ENCODE measurements at places on chromosomes 3 and 15.

- no peak for DNase-seq
These were observed 32.5 kb downstream of the NPTN start for GRCh38 chr15:73600413-73601335.

DNA sequence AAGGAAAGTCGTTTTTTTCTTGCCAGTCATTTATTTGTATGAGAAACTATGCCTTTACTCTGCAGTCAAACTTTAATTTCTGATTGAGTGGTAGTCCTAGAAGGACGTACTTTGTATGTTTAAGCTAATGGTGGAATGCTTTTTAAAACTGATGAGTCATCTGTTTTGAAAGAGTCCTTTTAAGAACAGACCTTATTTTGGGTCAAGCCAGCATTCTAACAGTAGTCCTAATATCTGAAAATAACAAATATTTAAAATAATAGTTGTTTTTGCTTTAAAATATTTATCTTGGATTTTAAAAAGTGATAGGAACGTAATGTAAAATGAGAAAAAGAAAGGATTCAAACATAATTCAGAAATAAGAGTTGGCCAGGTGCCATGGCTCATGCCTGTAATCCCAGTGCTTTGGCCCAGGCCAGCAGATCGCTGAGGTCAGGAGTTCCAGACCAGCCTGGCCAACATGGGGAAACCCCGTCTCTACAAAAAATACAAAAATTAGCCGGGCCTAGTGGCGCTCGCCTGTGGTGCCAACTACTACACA is 1.3 kb upstream of the LRRC58 start:
- no peak for DNase-seq

GRCh38 chr3:8313560-8314267 is 187.9 kb upstream of the LMCD1 start:
- no peak for DNase-seq

DNA sequence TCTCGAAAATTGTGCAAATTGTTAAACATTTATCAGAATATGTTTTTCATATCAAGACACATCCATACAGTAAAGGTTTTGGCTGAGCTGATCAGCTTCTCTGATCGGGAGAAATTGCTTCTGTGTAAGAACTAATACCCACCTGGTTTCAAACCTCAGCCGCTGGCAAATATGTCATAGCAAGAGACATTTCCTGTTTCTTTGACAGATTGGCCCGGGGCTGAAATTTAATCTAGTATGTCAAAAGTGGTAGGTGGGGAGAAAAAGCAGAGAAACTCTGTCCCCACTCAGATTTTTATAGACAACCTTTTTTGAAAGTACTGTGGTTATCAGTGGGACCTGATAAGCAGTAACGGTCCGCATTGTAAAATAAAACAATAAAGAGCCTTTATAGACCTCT is 88.8 kb upstream of the SLC24A5 start:
- DNase-seq, result no peak

- no peak for DNase-seq
These were observed 33.9 kb upstream of the XCR1 start for GRCh38 chr3:46061108-46061720.

DNA sequence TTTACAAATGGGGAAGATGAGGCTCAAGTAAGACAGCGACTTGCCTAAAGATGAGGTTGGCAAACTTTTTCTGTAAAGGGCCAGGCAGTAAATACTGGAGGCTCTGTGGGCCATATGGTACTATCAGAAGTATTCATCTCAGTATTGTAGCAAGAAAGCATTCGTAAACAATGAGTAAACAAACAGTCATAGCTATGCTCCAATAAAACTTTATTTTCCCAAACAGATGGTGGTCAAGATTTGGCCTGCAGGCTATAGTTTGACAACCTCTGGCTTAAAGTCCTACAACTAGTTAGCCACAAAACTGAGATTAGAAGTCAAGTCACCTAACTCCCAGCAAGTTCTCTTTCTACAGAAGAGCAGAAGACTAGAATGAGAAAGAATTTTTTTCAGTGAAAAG is 177.0 kb upstream of the NECTIN3 start:
- DNase-seq, result no peak

DNA sequence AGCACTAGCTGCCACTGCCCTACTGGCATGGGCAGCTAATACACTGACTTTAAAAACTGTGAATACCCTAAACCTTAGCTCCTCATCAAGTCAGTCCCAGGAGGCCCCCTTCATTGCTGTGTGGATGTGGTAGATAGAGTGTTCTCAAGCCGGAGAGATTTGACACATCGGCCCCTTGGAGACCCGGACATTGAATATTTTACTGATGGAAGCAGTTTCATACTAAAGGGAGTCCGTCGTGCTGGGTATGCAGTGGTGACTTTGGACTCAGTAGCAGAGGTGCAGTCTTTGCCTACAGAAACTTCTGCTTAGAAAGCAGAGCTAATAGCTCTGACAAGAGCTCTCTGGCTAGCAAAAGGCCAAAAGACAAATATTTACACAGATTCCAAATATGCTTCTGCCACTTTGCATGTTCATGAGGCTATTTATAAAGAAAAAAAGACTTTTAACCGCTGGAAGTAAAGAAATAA is 17.5 kb downstream of the CCR4 start:
- DNase-seq, result no peak

DNA sequence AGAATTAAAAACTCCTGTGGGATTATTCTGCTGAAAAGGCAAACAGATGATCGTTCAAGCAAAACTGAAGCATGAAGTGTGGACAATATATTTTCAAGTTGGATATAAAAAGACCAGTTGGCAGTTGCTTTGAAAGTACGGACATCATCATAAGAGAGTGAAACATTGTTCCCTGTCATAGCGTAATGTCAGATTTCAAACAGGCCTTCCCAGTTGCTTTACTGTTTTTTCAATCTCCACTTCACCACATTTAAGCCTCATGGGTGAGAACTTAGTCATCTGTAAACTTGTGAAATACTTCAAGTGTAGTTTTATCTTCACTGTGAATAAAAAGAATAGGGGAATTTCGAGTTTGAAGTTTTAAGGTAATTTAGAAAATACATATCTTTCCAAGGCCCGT is 435.1 kb upstream of the CNTN3 start:
- DNase-seq, result no peak

DNA sequence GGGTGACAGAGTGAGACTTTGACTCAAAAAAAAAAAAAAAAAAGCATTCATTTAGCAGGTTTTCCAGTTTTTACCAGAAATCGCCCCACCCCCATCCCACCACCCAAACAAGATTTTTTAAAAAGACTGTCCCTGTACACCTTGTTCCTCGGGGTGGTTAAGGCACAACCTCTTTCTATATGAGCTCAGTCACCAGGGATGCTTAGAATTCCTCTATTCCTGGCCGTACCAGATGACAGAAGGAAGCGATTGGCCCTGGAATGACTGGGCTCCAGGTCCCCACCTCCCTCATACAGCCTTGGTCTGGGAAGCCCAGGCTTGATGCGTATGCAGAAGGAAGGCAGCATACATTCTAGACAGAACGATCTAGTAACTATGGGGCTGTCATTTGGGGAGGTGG is 25.6 kb downstream of the IDH2 start:
- no peak for DNase-seq

DNA sequence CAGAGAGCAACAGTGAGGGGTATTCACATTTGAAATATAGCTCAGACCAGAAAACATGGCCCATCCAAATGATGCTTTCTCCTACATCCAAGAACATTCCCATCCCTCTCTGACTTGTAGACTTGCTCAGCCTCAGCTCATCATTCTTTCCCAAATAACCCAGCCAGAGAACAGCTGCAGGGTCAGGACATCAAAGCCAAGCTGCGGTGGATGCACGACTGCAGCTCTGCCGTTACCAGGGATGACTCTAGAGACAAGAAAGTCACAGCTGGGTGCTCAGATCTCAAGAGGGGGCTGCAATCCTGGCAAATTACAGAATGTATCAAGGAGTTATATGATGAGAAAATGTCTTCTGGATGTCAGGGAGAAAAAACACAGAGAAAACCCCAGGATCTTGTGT is 944.3 kb downstream of the NTRK3 start:
- DNase-seq, result no peak

DNA sequence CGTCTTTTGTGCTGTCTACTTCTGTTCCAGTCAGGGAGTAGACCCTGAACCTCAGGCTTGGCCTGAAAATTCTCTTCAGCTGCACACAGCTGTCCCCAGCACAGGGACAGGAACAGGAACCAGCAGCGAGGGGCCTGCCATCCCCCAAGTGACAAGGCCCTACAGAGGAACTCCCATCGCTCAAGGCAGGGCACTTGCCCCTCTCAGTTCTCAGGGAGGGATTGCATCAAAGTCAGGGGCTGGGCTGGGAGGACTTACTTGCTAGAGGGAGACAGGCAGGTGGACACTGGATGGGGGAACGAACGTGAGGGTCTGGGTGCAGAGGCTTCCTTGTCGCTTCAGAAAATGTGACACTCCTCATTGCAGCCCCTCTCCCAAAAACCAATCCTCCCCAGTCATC is 163.6 kb downstream of the CHSY1 start:
- DNase-seq, result no peak

GRCh38 chr15:51641490-51642130 is 19.0 kb upstream of the DMXL2 start:
- no peak for DNase-seq

DNA sequence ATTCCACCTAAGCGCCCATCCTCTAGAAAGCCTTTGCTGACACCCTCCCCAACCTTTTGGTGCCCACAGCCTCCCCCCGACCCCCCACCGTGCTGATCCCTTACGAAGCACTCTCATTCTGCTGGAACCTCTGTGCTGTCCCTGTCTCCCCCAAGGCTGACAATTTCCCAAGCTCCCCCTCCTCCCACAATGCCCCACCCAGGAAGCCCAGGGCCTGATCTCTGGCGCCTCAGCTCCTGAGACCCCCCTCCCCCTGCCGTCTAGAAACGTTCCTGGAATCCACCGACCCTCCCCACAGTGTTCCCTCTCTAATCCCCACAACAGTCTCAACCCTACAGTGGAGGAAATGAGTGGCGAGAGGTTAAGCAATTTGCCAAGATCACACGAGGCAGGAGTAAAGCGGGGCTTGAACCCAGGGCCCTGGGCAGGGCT is 18.3 kb downstream of the MYL3 start:
- DNase-seq, result no peak

DNA sequence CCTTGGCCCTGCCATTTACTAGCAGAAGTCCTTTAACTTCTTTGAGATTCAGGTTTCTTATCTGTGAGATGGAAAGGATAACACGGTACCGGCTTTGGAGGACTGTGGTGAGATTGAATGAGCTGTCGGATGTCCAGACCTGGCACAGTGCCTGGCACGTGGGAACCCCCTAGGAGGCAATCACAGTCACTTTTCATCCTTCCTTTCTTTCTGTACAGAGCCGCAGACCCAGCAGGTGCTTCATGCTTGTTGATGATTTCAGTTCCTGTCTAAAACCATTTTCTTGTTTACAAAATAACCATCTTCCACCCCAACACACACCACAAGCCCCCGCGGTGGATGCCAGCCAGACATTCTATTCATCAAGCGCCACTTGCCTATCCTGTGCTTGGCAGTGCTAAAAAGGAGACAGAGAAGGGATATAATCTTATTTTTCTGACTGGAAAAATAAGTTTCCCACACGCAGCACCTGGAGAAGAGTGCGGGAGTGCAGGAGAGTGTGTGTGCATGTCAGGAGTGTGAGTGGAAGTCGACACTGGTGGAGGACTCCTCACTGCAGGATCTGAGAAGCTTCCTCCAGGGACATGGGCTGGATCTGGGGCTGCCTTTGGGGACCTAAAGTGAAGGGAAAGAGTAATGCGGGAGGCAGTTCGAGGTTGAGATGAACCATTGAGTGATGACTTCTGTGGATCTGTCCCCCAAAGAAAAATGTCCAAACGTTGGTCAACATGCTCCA is 85.7 kb downstream of the ST6GAL1 start:
- DNase-seq, result no peak

DNA sequence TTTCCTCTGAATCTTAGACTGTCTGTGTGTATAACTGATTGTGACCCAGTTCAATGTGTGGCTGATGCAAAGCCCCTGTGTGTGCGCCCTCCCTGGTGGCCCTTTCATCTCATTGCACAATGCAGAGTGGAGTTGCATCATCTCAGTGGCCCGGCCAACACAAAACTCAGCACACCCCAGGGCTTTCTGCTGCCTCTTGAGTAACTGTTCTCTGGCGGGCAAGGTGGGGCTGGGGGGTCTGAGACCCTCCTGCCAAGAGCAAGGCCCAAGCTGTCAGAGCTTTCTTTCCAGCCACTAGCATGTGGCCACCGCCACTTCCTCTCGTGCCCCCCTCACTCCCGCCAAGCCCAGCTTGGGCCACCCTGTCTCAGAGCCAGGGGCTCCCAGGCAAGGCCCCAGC is 80.7 kb upstream of the ALDH1L1 start:
- DNase-seq, result no peak

DNA sequence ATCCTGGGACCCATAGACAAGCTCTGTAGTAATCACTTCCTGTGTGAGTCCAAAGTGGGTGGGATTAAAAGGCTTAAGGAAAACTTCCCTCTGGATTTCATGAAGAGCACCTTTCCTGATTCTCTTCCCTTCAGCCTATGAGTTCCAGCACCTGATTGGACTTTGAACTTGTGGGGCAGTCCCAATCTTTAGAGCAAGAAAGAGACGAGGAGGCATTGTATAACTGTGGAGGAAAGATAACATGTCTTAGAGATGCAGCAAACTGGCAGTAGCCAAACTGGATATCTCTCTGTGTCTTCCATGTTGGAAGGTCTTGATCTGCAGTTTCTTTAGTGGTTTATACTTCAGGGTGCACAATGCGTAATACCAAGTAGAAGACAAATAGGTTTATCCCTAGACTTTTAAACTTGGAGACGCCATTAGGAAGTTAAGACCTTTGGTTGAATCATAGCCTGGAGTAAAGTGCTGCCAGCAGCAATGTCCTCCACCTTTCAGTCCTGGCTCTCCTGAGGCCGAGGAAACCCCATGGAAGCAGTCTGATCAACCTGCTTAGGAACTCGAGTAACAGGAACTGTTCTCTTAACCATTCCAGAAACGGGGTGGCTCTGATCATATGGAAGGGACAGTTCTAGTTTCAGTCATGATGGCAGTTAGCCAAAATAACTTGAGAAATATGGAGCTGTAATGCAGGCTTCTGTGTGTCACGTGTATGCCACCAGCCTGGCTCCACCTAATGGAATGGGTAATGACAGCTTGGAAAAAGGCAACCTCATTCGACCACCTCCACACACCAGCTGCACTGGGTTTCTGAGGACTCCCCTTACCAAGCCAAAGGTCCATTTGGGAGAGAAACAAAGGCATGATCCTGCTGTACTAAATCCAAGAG is 4.7 kb downstream of the EIF1B start:
- no peak for DNase-seq

Data from T-helper 2 cell (primary cell).